ENCODE measurements at places on chromosomes 3 and 15.

- peak; percentile 64 for DNase-seq
Measured at GRCh38 chr15:100671858-100672543, 69.6 kb downstream of the ASB7 start.

DNA sequence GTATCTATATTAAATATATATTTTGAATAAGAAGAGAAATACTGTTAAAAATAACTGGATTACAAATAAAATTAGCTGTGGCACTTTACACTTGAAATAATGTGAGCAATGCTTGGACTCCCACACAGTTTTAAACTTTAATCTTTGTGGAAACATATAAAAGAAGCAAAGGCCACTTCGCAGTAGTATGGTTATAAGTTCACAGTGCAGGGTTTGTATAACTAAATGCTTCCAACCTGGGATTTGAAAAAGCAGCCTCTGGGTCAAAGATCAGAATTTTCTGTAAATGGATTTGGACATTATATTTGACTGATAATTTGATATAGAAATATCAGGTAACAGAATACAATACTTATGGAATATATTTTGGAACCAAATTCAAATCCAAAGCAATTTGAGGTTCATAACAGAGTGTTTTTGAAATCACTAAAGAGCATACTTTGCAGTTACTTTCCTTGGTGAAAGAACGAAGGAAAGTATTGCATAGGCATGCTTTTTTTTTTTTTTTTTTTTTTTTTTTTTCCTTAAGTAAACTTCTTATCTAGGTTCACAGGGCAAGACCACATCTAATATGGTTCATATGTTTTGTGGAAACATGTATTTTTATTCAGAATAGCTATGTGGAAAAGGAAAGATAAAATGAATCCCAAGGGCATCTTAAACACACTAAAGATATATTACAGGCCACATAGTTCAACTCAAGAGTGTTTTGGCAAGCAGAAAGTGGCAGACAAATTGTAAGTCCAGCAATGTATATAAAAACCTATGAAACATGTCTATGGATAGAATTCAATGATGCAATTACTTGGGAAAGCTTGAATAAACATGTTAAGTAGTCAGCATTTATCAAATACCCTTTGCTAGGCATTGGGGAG, 47.1 kb upstream of the SGO1 start:
- no peak for DNase-seq

- peak; percentile 33 for DNase-seq
Measured at GRCh38 chr15:78082106-78082742, 4.7 kb upstream of the TBC1D2B start.

GRCh38 chr15:73560501-73561117, 72.6 kb downstream of the NPTN start:
- DNase-seq, result peak; percentile 45

DNA sequence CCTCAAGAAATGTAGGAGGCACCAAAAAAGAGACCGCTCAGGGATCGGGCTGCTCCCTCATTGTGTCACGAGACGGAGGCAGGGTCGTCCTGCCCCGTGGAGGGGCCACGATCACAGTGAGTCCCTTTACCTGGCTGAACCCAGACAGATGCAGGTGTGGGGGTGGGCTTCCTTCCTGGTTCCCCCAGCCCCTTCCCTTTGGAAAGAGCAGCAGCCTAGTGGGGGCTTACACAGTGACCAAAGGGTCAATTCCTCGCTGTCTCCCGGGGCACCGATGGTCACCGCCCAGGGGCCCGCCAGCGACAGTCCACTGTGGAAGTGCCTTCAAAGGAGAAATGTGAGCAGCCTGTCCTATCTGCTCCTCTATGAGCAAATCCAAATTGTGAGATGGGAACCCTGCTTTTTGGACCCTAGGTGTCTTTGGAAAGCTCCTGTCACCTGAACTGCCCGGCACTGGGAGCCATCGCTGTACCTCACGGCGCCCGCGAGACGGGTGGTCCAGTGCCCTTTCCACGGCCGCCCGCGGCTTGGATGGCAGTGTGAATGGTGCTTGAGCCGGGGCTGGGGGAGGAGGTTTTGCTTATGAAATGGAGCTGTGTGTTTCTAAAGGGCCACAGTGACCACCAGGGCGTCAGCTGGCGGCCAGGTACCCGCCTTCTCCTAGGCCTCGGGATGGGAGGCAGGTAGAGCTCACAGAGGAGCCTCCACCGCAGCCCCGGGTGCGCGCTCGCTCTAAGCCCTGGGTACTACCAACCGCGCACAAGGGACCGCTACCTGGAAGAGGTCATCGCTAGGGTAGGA, 155.7 kb downstream of the KLF13 start:
- no peak for DNase-seq

- peak; percentile 3 for DNase-seq
Measured at GRCh38 chr3:27194861-27195483, 174.2 kb downstream of the NEK10 start.

DNA sequence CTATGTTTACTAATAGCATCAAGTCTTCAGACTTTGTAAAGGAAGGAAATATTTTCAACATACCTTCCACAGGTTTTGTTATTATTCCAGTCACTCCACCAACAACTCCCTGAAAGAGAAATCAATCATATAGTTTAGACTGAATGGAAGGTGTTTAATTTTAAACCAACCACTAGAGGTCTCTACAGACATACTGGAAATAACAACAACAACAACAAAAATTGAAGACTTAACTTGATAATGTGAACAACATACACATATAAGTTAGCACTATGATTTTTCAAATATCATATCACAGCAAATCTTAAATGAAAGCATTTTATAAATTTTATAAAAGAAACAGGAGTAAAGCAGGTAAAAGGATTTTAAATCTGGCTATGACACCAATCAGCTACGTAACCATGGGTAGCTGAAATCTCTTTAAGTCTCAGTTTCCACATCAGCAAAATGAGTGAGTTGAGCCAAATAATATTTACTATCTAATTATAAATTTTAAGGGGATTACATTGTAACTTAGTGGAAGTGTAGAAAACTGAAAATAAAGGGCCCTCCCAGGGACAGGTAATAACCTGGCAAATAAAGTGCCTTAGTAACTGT, 188.2 kb downstream of the VPS13C start:
- DNase-seq, result peak; percentile 12

- DNase-seq, result peak; percentile 50
Measured at GRCh38 chr3:144272680-144273079, 301.1 kb downstream of the DIPK2A start.

GRCh38 chr3:175270198-175270837, 411.2 kb downstream of the NAALADL2 start:
- peak; percentile 85 for DNase-seq

GRCh38 chr3:178588628-178589027, 52.4 kb downstream of the KCNMB2 start:
- no peak for DNase-seq

GRCh38 chr3:126515066-126515706, 2.4 kb downstream of the UROC1 start:
- no peak for DNase-seq

- peak; percentile 53 for DNase-seq
Measured at GRCh38 chr3:38354588-38355330, 8.2 kb downstream of the XYLB start.

GRCh38 chr15:92909136-92909781, 9.1 kb downstream of the CHD2 start:
- DNase-seq, result no peak

GRCh38 chr3:159273608-159274007, 471.8 kb downstream of the MFSD1 start:
- peak; percentile 33 for DNase-seq

GRCh38 chr3:120147072-120147871, 53.0 kb upstream of the GSK3B start:
- no peak for DNase-seq

GRCh38 chr3:186624598-186624997, 11.7 kb downstream of the AHSG start:
- no peak for DNase-seq

DNA sequence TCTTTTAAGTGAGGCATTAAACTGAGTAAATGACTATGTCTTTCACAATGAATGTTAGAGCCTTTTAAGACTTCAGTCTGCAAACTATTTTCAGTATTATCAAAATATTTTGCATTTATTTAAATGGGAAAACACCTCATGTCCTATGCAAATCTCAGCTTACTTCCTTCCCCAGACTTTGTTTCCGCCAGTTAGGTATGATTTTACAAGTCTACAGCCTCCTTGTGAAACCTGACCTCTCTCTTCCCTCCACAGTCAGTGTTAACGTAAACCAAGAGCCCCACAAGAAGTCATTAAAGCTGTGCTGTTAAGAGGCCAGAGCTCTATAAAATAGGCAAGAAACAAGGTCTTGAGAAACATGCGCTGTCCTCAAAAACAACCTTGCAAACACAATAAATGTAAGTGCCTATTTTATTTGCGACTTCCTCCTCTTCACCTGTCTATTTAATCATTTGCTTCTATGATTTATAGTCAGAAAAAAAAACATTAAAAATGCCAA, 48.3 kb downstream of the PRTG start:
- peak; percentile 88 for DNase-seq

DNA sequence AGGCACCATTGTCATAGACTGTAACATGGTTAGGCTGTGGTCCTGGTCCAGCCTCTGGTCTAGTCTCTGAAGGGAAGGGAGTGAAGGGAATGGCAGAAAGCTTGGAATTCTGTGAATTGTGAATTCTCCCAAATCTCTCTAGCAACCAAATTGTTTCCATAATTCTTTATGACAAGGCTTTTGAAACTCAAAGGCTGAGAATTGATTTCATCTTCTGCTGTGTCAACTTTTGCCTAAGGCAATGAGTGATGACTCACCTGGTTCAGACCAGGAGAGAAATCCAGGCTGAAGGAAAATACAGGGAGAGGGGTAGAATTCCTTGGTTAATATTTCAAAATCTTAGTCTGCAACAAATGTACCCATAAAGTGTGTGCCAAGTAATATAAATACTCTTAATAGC, 82.6 kb upstream of the ADPGK start:
- DNase-seq, result no peak

- DNase-seq, result no peak
Measured at GRCh38 chr3:151841801-151842200, 27.9 kb downstream of the AADAC start.

DNA sequence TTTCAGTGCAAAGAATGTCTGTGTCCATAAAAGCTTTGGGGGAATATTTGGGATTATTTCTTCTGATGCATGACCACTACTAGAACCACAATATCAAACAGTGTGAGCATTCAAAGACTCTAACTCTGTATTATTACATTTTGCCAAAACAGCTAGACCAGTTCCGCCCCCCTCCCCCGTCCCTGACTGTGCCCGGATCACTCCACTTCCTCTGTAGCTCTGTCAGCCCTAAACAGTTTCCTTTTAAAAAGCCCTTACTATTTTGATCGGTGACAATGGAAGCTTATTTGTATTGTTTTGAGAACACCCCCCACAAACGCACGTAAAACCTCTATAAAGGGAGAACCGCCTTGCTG, 36.6 kb upstream of the EPHB3 start:
- DNase-seq, result no peak

- DNase-seq, result no peak
Measured at GRCh38 chr3:112417696-112418318, 81.5 kb downstream of the BTLA start.

DNA sequence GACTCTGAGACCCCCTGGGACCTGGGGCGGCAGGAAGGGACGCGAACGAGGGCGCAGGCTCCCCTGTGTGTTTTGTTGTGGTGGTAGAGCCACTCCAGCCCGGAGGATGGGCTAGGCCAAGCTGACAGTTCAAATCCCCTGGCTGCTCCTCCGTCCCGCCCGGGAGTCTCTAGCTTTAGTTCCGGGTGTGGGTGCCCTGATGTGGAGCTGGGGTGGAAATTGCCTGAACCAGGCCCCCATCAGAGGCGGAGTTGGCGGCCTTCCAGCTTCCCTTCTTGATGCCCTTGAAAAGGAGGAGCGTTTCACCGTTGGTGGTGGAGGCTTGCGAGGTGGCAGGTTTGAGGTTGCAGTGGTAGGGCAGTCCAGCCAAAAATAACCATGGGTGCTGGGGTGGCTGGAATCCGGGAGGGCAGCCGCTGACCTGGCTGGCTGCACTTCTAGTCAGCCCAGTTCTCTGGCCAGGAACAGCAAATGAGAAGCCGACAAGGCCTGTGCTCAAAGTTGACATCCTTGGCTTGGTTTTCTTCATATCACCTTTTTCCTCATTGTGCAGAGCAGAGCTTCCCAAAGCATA, 817 bp downstream of the CLK3 start:
- DNase-seq, result peak; percentile 25

- no peak for DNase-seq
Measured at GRCh38 chr15:78083687-78084448, 6.4 kb upstream of the TBC1D2B start.

GRCh38 chr3:128075522-128076482, 23.6 kb downstream of the SEC61A1 start:
- no peak for DNase-seq

DNA sequence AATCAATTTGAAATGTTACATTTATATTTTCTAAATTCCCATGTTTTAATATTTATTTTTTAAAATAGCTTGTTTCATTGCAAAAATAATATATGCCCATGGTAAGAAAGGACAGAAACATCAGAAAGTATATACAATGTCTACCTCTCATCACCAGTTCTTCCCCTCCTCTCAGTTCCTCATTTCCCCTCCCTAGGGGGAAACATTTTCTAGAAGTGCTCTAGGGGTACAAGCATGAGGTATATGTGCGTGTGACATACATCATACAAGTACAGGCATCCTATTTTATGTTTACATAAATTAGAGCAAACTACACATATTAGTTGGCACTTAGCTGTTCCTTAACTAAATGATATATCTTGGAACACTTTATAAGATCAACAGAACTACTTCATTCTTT, 189.3 kb upstream of the VEPH1 start:
- no peak for DNase-seq

GRCh38 chr15:67157521-67158252, 92.3 kb downstream of the SMAD3 start:
- DNase-seq, result no peak

- no peak for DNase-seq
Measured at GRCh38 chr3:60424034-60424433, 827.2 kb downstream of the FHIT start.

- DNase-seq, result no peak
Measured at GRCh38 chr3:89306540-89306939, 199.1 kb downstream of the EPHA3 start.

GRCh38 chr3:9600597-9600996, 47.0 kb upstream of the LHFPL4 start:
- no peak for DNase-seq

DNA sequence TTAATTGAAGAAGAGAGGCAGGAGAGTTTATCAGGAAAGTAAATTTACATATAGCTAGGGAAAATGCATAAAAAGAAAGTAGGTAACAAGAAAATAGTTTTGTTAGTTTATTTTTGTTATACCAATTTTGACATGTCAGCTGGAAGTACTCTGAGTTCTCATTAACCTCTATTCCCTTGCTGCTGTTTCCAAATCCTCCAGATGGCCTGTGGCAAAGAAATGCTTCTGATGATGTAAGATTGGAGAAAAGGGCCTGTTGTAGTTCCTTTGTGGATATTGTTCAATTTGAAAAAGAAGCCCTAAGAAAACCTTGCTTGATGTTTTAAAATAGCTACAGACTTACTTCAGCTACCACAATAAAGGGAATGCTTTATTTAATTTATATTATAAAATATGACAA, 192.9 kb upstream of the SLITRK3 start:
- peak; percentile 14 for DNase-seq
